ENCODE measurements at places on chromosomes 11 and 22.
A peak's percentile ranks its signal among the peaks of the same experiment; 100 is the strongest.

DNA sequence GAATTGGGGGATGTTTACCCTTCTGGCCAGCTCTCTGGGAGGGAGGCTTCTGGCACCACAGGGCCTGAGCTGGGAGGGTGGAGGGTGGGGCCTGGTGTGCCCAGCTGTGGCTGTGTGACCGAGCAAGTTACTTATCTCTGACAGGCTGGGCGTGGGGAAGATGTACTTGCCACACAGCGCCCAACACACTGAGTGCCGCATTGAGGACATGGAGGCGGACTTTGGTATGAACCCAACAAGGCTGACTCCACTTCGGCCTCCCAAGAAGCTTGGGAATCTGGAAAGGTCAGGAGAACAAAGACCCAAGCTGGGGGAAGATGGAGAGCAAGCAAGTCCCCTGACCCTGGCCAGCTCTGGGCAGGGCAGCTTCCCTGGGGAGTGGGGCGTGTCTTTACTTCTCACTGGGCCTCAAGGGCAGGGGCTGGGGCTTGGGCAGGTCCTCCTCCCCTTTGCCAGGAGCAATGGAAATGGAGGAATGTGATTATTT, 2.4 kb upstream of the MGAT3 start:
- no peak for DNase-seq

DNA sequence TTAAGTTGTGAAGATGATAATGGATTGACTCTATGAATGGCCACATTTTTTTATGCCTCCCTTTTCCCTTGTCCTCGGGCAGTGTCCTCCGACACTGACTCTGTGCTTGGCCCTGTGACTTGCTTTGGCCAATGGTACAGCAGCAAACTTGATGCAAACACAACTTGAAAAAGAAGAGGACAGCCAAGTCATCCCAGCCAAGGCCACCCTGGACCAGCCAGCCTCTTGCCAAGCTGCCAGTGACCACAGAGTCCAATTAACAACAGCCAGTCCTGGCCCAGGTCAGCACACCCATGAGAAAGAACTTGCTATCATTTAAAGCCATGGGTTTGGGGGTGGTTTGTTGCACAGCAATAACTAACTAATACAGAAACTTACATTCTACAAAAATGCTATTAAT, 63.4 kb upstream of the SLC35C1 start:
- no peak for DNase-seq

DNA sequence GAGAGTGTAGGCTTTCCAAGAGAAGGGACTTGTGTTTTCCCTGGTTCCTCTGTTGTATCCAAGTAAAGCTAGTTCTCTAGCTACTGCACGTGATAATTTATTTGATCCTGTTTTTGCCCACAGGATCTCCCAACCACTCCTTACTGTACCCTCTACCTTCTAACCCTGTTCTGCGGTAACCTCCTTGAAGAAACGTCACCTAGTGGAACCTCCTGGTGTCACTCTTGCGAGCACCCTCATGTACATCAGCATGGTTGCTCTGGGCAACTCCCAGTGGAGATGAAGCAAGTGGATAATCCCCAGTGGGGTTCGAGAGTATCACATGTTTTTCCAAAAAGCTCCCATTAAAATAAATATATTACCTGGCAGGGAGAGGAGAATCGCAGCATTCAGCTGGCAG, 108.9 kb upstream of the CLMP start:
- DNase-seq = no peak

- DNase-seq = no peak
Measured at GRCh38 chr11:8927233-8927632, 5.5 kb downstream of the C11orf16 start.

DNA sequence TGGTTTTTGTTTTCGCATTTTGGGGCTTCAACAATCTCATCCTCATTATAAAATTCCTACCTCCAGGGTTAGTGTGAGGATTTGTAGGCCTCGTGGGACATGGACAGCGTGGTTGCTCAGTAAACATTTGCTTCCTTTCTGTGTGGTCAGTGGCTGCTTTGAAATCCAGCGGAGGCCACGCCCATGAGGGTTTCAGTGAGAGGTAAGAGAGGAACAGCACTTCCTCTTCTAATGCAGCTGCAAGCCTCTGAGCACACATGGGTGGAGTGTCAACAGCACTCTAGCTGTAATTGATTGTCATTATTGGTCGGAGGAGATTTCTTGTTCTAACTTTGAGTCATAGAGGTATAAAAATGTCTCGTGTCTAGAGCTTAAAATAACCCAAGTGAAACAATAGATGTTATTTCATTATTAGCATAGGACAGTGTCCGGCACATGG, 6.0 kb upstream of the ARHGAP42 start:
- DNase-seq = peak; percentile 49

- peak; percentile 15 for DNase-seq
Measured at GRCh38 chr11:43579171-43579918, 101.2 kb upstream of the HSD17B12 start.

GRCh38 chr11:77101043-77101537, 1.6 kb upstream of the OMP start:
- DNase-seq = peak; percentile 34

DNA sequence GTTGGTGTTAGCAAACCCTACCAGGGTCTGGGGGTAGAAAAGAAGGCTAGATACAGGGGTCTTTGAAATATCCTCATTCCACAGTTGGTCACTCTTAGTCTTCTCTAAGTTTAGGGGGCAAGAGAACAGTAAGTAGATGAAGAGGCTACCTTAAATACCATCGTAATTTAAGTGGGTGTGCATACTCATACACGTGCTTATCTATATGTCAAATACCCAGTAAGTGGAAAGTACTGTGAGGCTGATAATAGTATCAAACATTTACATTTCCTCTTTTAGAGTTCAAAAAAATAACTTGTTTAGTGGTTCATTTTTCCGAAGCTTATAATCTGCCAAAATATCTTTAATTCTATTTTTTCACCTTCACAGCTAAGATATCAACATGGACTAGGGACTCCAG, 90.7 kb downstream of the WNT11 start:
- DNase-seq = no peak

DNA sequence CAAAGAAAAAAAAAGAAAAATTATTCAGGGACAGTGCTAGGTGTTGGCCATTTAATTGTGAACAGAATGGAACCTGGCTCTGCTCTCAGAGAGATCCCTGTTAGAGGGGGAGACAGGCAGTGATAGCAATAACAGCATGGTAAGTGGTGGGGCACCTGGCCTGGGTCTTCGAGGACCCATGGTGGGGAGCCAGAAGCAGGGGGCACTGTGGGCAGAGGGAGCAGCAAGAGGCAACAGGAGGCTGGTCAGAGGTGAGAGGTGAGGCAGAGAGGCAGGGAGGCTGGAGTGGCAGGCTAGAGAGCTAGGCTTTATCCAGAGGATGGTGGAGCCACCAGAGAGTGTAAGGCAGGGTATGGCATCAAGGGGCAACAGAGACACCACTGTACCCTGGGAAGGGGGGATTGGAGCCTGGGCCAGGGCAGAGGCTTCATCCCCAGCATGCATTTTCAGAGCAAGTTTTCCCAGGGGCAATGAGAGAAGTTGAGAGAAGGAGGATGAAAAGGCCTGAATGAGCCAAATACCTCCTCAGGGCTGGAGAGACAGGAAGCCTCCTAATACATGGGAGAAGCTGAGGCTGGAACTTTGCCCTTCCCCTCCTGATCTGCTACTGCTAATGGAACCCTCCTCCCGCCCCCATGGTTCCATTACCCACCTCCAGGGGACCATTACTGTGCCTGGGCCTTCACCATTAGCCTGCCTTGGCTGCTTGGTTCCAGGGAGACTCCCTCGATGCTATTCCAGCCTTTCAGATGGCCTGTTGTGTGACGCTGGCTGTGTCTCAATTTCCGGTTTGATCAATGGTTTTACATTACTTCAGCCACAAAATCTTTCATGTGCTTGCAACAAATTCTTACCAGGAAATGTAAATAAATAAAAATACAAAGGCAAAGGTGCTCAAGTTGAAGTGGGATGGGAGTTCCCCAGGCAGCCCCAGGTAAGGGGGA, 2.6 kb upstream of the P2RY2 start:
- DNase-seq = no peak

- DNase-seq = no peak
Measured at GRCh38 chr22:19106886-19107729, 15.1 kb downstream of the DGCR2 start.

GRCh38 chr22:46428602-46429324, 93.2 kb downstream of the TRMU start:
- DNase-seq = no peak

- no peak for DNase-seq
Measured at GRCh38 chr11:24714601-24715000, 217.7 kb downstream of the LUZP2 start.

DNA sequence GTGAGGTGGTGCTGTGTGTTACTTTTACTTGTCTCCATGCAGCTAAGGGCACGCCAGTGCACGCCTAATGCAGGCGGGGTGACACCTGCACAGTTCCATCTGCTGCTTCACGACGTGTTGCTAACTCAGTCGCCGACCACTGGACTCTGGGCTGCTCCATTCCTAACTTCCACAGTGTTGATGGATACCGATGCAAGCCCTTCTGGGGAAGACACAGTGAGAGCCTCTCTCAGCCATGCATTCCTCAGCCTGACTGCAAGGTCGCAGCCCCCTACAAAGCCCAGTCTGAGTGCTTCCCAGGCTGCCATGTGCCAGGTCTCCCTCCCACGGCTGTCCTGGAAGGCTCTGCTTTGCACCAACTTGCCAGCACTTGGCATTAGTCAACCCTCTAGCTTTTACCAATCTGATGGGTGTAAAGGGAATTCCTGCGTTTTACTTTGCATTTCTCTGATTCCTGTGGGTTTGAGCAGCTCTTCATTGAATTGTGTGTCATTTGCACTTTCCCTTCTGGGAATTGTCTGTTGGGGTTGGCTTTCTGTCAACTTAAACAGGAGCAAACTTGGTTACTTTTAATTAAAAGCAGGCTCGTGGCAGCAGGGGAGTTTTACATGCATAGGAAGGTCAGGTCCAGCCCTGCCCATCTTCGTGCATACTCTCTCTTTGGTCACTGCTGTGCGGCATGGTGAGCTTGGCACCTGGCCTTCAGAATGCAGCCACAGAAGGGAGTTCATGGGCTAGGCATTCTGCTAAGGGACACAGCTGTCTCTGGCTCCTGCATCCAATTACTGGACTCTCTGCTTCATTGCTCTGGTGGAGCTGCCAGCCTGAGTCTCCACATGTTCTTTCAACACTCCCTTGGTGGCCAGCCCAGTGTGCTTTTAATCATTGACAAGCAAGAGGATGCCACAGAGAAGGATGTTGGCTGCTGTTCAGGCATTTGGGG, 34.6 kb upstream of the SHANK2 start:
- DNase-seq = peak; percentile 98

DNA sequence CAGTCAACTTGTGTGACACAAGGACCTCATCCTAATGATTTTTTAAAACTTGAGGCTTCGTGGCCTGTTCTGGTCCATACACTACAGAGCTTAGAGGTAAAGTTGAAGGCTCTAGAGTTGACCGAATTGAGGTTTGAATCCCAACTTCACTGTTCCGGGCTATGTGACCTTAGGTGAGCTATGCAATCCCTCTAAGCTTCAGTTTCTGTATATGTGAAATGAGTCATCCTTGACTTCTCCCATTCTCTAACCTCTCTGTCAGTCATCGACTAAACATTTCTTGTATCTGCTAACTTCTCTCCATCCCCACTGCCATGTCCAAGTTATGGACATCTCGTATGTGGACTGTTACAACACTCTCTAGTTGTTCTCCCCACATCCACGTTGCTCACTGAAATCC, 178.2 kb upstream of the TMEM45B start:
- peak; percentile 24 for DNase-seq

DNA sequence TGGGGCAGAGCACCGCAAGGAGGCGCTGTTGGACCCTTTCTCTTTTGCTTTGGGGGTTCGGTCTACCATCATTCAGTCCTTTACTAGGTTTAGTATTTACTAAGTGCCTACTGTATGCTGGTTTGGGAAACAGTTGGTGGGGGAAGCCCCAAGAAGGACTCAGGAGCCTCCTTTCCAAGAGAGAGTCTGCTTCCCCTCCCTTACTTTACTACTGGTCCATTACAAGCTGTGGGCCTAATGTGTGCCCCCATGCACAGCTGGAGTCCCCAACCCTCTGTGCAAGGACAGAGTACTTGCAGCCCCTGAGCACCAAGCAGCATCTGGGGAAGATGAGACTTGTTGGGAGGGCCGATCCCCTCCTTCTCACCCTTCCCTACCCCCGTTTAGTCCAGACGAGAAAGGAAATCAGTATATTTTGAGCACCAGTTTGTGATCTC, 876 bp upstream of the UBE2L6 start:
- no peak for DNase-seq

- no peak for DNase-seq
Measured at GRCh38 chr11:112134473-112134872, 29.4 kb downstream of the IL18 start.

GRCh38 chr11:57094181-57094935, 87.4 kb upstream of the LRRC55 start:
- peak; percentile 91 for DNase-seq

Data from fibroblast of skin of back (primary cell).